ENCODE measurements at places on chromosomes 12 and 14.

DNA sequence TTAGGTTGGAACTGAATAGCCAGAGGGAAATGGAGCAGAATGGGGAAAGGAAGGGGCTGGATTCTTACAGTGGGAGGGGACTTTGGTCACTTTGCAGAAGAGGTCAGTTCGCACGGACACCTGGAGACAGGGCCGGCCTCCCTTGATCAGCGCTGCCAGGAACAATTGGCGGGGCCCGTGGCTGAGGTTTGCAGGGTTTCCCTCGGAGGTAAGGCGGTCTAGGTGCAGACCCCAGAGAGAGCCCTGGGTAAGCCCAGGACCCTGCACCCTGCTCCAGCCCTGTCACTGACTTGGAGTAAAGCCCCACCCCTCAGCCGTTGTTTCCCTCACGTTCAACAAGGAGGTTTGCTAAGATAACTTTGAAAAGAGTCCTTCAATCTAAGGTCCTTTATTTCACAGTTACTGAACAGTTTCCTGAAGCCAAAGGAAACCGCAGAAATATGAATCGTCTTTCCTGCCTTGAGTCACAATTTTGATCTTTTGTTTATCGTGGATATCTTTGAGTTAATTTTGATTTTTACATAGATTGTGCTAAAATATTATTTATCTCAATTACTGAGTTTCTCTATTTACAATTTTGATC lies 231.4 kb upstream of the RTL1 start:
- no peak for DNase-seq

- DNase-seq = no peak
Measured at GRCh38 chr12:123490089-123490488, 32.1 kb downstream of the SNRNP35 start.

DNA sequence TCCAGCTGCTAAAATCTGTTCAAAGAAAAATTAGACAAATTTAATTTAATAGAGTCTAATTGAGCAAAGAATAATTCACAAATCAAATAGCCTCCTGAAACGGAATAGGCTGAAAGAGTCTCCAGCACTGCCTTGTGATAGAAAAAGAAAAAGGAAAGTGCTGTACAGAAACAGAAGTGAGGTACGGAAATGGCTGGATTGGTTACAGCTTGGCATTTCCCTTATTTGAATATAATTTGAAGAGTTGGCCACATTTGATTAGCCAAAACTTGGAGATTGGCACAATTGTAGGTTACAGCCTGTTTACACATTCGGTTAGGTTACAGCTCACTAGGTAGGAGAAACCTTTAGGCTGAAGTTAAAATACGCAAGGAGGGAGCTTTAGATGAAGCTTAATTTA lies 24.8 kb upstream of the PCED1B start:
- DNase-seq = no peak

- no peak for DNase-seq
Measured at GRCh38 chr14:54364555-54365415, 32.0 kb upstream of the CDKN3 start.

GRCh38 chr14:77108753-77109152 lies 10.7 kb downstream of the CIPC start:
- DNase-seq = no peak

DNA sequence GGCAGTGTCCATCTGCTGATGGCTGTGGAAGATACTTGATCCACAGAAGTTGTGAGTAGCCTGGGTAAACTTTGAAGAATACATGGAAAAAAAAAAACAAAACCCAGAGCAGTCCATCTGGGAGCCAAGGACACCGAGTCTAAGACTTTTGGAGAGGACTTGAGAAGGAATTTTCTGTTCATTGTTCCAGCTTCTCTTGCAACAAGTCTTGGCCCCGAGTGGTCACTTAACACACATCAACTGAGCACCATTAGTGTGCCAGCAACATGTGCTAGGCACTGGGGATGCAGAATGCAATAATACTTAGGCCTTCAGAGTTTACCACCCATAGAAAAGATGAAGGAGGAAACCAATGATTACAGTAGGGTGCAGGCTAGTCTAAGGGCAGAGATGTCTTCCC lies 266.7 kb downstream of the EMP1 start:
- DNase-seq = no peak

DNA sequence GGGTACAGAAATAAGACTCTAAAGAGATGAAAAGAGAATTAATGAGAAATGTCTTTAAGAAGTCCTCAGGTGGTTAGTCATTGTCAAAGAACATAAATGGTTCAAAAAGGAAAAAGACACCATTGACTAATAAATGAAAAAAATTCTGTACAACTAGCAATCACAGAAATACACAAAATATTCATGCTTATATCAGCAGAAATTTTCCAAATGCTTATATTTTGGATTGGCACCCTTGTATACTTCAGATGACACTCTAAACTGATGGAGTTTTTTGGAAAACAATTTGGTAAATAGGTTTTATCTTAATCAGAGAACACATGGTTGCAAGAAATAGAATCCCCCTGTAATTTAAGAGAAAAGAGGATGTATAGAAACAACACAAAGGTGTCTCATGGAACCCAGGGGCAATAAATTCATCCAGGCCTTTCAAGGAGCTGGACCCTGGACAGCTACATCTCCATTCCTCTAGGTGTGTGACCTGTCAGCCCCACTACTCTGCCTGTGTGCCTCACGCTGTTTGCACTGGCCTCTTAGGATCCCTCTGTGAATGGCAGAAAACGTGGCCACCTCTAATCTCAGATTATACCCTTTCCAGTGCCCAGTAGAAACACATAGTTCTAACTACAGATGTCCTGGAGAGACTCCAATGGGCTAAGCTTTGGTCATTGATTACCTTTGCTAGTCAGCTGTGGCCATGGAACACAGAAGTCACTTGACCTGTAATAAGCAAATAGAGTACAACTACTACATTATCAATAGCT lies 110.2 kb downstream of the FGD4 start:
- no peak for DNase-seq

- no peak for DNase-seq
Measured at GRCh38 chr14:100765296-100765695, 38.6 kb downstream of the DLK1 start.

GRCh38 chr12:13171921-13172859 lies 24.3 kb upstream of the EMP1 start:
- no peak for DNase-seq

DNA sequence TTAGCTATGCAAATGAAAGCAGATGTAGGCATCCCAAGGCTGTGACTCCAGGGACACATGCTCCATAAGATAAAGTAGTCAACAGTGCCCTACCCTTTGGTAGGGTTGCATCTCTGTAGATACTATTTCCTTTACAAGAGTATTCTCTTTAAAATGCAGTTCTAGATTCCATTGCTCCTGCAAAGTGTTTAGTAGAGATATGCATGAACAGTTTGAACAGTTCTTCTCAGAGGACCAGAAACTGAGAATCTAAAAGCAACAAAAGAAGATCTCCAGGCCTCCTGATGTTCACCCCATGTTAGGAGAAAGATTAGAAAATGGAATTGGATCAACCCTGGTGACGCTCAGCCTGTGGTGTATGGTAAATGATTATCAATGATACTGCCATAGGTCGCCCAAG lies 121.2 kb downstream of the KCNK10 start:
- no peak for DNase-seq

GRCh38 chr14:94129758-94130414 lies 482 bp upstream of the IFI27L2 start:
- no peak for DNase-seq

DNA sequence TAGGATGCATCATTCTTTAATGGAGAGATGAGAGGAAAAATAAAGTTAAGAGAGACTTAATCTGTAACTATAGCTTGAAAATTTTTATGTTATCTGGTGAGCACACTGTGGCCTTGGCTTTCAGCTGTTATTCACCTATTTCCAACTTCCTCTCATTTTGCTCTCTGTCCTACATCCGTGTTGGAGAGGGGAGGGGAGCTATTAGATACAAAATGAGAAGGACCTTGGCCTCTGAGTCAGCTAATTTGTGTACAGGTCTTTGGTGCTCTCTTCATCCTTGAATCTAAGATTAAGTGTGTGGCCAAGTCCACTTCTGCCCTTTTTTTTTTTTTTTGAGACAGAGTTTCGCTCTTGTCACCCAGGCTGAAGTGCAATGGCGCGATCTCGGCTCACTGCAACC lies 887 bp upstream of the APOBEC1 start:
- DNase-seq = no peak

DNA sequence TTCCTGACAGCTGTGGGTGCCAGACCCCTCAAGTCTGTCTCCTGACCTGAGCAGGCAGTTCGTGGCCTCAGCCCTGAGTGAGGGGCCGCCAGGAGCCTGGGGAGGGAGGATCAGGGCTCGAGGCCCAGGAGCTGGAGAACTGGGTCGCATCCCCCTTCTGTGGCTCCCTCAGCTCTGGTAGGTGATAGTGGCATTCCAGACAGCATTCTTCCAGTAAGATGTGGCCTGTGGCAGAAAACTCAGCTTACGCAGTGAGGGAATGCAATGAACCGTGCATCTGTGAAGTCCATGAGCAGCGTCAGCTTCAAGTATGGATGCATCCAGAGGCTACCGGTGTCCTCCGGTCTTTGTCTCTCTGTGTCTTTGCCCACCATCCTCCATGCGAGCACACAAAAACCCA lies 28.4 kb upstream of the FBRSL1 start:
- no peak for DNase-seq

- no peak for DNase-seq
Measured at GRCh38 chr14:20417250-20418186, 4.2 kb upstream of the TEP1 start.

- DNase-seq = no peak
Measured at GRCh38 chr12:115791331-115791730, 486.2 kb downstream of the MED13L start.

- DNase-seq = no peak
Measured at GRCh38 chr14:36955376-36955775, 217.0 kb downstream of the SLC25A21 start.

- DNase-seq = no peak
Measured at GRCh38 chr12:105083031-105083430, 1.2 kb downstream of the ALDH1L2 start.

- no peak for DNase-seq
Measured at GRCh38 chr14:75323571-75323970, 44.9 kb downstream of the FOS start.
